Activated CD4-positive, alpha-beta T cell treated with anti-CD3 and anti-CD28 coated beads, Interleukin-2, amount 50 U/mL, for 24 hours (primary cell): ENCODE measurements at places on chromosomes 16 and 17.

DNA sequence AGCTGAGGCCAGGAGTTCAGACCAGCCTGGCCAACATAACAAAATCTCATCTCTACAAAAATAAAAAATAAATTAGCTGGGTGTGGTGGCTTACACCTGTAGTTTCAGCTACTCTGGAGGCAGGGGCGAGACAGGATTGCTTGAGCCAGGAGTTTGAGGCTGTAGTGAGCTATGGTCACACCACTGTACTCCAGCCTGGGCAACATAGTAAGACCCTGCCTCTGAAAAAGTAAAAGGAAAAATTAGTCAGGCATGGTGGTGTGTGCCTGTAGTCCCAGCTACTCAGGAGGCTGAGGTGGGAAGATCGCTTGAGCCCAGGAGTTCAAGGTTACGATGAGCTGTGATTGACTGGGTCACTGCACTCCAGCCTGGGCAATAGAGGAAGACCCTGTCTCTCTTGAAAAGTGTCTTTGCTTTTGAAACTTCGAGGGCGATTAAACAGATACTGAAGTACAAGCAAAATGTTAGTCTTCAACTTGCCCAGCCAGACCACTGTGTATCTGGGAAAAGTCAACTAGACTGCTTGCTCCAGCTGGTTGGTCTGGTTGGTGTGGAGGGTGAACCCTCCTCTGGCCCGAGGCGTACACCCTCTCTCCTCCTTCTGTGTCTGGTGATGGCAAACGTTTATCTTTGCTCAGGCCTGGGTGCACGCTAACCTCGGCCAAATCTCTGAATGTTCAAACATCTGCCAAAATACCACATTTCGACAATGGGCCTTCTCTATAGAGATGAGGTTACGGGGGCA lies 174.9 kb downstream of the RAB11FIP4 start:
- no peak for DNase-seq

DNA sequence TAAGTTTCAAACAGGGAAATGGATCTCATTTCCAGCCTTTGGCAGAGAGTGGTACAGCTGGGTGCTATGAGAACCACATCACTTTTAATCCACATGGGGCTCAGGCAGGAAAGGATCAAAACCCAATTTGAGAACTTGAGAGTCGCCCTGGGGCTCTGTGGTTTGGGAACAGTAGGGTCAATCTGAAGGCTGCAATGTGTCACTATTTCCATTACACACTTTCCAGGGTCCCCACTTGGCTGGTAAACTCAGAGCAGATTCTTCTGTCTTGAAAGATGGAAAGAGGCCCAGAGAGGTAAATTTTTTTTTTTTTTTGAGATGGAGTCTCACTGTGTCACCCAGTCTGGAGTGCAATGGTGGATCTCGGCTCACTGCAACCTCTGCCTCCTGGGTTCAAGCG lies 6.7 kb upstream of the HIGD1B start:
- DNase-seq, result no peak

GRCh38 chr16:86303787-86304678 lies 206.3 kb upstream of the FOXF1 start:
- no peak for DNase-seq

GRCh38 chr16:9311303-9311954 lies 220.0 kb downstream of the HAPSTR1 start:
- no peak for DNase-seq

DNA sequence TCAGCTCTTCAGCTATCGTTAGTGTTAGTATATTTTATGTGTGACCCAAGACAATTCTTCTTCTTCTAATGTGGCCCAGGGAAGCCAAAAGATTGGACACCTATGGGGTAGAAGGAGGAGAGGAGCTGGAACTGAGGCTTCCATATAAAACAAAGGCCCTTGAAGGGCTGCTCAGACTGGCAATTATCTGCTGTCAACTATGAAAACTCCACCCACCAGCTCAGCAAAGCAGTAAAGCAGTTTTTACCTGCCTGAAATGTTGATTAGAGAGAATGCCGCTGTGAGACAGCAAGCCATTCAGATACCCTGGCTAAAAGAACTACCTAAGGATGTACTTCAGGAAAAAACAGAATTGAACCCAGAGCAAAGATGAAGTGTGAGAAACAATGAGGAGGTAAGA lies 45.9 kb upstream of the GNAO1 start:
- DNase-seq, result no peak

DNA sequence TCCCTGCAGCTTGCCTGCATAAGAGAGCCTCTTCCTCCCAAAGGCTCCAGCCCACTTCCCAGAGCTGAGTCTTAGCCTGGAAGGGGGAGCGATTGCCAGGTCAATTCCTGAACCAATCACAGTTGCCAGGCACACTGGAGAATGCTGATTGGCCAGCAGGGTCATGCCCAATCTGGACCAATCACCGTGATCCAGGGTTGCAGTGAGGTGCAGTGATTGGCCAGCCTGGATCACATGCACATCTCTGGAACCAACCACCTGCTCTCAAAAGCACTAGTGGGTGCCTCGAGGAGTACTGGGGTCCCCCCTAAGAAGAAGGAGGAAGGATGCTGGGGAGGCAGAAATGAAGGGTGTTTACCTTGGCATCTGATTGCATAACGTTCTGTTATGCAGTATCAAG lies 18.4 kb downstream of the NAGPA start:
- no peak for DNase-seq

GRCh38 chr17:50144845-50145531 lies 5.5 kb downstream of the PPP1R9B start:
- DNase-seq, result no peak

GRCh38 chr17:7850701-7851437 lies 4.0 kb upstream of the TMEM88 start:
- no peak for DNase-seq

DNA sequence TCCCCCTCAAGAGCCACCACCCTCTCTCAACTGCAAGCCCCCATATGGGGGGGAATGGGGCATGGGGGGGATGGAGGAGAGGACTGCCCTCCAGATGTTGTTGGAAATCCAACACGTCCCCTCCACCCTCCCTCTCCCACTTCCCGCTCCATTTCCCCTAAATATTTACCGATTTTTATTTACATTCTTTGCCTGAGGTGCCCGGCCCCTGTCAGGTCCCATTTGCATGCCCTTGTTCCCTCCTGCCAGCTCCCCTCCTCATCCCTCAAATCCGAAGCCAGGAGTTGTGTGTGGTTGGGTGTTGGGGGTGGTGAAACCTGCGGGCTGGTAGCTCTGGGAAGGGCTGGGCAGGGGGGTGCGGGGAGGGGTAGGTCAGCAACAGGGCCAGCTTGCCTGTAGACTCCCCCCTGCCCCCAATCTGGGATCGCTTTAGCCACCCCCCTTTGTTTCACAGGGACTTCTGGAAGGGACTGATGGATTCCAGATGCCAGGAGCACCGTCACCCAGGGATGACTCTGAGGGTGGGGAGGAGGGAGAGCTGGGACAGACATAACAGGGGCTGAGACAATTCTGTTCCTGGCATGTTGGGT lies 39.7 kb upstream of the NGFR start:
- DNase-seq, result no peak

DNA sequence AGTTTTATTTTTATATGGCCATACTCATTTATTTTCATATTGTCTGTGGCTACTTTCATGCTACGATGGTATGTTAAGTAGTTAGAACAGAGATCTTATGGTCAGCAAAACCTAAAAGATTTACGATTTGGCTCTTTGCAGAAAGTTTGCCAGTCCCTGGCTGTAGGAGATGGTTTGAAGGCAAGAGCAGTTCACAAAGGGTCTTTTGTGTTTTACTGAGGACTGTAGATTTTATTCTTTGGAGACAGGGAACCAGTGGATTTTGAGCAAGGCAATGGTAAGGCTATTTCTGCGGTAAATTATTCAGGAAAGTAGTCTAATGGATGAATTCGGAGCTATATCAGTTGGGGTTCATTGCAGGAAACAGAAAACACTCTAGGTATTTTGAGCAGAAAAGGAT lies 90.7 kb downstream of the WWP2 start:
- DNase-seq, result no peak

DNA sequence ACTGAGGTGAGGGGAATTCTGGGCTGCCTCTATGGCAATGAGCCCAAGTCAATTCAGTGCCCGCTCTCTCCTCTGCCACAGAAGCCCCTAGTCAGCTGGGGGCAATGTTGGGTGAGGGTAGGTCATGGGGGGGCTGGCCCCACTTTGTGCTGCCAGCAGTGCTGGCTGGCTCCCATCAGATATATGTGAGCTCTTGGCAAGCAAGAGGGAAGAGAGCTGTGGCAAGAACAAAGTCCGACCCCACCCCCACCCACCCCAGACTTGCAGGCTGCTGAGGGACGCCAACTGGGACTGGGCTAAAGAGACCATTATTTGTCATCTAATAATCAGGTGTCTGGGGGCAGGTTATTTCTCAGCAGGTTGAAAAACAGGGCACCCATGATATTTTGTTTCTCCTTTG lies 89.4 kb downstream of the YPEL2 start:
- DNase-seq, result no peak

GRCh38 chr16:11692171-11692570 lies 23.9 kb downstream of the SNN start:
- no peak for DNase-seq

GRCh38 chr16:6018848-6019489 lies 921.4 kb upstream of the EEF2KMT start:
- DNase-seq, result no peak

DNA sequence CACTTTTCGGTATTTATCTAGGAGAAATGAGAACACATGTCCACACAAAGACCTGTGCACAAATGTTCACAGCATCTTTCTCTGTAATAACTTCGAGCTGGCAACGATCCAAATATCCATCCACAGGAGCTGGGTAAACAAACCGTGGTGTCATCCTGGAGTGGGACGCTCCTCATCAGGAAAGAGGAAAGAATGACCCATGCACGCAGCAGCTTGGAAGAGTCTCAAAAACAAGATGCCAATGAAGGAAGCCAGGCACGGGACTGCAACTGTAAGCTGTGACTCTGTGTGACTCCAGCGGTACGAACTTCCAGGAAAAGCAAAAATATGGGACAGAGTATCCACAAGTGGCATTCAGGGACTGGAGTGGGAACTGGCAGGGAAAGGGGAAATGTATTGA lies 36.7 kb upstream of the CIBAR2 start:
- no peak for DNase-seq

GRCh38 chr17:46745376-46745775 lies 73.1 kb downstream of the WNT3 start:
- DNase-seq, result no peak

DNA sequence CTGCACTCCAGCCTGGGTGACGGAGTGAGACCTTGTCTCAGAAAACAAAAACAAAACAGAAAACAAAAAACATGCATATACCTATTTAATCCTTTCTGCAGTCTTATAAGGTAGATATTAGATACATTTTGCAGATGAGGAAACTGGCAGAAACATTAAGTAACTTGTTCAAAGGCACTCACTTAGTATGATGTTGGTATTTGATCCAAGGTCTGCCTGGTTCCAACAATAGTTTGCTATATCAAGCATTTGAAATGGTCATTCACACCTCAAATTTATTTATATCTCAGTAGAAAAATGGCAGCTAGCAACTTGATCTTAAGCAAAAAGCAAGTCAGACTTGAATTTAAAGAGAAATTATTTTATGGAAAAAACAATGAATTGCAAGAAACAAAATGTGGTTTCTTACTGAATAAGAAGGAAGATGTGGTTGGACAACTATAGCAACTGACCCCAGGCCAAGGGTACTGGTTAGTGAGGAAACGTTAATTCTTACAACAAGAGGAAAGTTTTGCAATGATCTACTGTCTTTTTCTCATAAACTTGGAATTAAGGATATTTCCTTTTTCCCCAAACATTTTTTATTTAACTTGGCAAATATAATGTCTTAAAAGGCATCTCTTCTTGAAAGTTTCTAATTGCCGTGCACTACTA lies 19.7 kb downstream of the DHRS7B start:
- no peak for DNase-seq

GRCh38 chr16:15509593-15510535 lies 75.5 kb downstream of the BMERB1 start:
- DNase-seq, result no peak

GRCh38 chr16:62029947-62030346 lies 6.3 kb downstream of the CDH8 start:
- no peak for DNase-seq

DNA sequence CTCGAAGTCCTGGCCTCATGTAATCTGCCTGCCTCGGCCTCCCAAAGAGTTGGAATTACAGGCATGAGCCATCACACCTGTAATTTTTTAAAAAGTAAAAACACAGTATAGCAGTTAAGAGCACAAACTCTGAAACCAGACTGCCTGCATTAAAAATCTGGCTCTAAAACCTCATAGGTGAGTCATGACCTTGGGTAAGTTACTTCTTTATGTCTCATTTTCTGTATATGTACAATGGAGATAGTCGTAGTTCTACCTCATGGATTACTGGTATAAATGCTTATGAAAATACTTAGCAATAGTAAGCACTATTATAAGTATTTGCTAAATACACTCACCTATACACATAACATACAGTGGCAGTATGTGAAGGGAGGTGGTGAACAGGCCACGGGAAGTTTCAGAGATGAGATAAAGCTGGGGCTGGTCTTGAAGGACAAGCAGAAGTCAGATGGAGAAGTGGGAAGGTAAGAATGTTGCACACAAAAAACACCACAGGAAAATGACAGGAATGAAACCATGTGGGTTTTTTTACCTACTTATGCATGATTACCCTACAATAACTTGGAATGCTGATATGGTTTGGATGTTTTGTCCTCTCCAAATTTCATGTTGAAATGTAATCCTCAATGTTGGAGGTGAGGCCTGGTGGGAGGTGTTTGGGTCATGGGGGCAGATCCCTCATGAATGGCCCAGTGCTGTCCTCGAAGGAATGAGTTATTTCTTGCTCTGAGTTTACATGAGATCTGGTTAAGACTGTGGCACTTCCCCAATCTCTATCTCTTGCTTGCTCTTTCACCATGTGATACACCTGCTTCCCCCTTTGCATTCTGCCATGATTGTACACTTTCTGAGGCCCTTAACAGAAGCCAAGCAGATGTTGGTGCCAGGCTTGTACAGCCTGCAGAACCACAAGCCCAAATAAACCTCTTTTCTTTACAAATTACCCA lies 33.9 kb downstream of the ZNF652 start:
- DNase-seq, result no peak

- DNase-seq, result no peak
These were observed 4.4 kb downstream of the OXLD1 start for GRCh38 chr17:81662002-81662401.

DNA sequence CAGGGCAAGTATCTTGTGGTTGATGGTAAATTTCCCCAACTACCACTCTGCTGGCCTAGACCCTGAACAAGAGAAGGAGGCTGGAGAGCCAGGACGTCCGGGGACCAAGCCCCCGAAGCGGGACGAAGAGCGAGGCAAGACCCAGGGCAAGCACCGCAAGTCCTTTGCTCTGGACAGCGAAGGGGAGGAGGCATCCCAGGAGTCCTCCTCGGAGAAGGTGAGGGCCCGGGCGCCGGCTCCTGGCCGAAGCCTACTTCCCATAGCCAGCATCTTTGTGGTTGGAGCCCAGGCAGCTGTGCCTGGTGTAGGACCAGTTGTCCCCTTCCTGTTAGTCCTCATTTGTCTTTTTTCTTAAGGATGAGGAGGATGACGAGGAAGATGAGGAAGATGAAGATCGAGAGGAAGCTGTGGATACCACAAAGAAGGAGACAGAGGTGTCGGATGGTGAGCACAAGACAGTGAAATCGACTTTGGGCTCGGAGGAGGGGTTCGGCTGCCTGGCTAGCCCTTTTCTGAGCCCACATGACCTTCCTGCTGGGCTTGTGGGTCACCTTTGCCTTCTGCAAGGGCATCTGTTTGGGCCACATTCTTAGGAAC lies 11.8 kb downstream of the SETD1A start:
- DNase-seq, result no peak

- DNase-seq, result no peak
These were observed 7.1 kb upstream of the CYTH1 start for GRCh38 chr17:78789149-78789662.

GRCh38 chr16:57736419-57737351 lies 1.1 kb downstream of the KATNB1 start:
- DNase-seq, result no peak
